ENCODE measurements at places on chromosomes 1 and 21.

DNA sequence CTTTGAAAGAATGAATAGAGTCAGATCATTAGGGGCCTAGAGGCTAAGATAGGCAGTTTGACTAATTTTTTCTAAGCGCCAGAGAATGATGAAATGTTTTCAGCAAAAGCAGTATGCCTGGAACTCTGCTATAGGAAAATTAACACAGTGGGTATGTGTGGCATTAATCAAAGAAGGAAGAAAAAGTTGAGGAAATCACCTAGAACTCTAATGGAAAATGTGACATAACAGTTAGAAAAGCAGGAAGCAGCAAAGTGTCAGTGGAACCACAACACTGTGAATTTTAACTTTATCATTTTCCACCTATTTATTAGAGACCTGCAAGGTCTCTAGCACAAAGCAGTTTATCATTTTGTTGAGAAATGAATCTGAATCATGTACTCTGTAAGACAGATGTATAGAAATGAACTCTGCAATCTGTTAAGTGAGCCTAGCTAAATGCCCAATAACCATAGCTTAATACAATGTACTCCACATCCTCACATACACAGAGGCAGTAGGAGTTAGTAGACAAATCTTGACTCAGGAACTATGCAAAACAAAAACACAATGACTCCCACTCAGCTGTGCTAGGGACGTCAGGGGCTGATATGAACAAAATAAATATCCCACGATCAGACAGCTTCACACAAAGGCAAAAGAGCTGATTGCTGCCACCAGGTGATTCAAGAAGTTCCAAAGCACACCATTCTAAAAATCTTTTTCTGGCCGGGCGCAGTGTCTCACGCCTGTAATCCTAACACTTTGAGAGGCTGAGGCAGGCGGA is 500.7 kb upstream of the NFIA start:
- no peak for DNase-seq

- DNase-seq: no peak
Measured at GRCh38 chr1:1228596-1229321, 3.0 kb downstream of the SDF4 start.

- DNase-seq: peak; percentile 87
Measured at GRCh38 chr1:231803353-231803752, 176.8 kb downstream of the DISC1 start.

DNA sequence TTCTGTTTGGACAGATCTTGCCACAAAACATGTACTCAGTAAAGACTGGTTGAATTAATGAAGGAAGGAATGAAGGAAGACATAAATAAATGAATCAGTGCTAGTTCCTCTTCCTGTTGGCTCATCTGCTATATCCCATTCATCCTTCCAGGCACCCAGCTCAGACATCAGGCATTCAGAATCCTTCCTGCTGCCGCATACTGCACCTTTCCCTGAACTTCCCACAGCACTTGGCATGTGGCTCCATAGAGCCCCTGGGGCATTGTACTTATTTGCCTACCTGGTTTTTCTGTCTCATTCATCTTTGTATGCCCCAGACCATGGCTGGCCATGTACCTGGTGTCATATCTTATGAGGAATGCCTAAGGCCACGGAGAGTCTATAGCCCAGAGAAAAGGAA is 34.4 kb upstream of the ZNF648 start:
- DNase-seq: no peak

GRCh38 chr1:17515902-17516301 is 23.6 kb upstream of the ARHGEF10L start:
- no peak for DNase-seq

- peak; percentile 93 for DNase-seq
Measured at GRCh38 chr1:167555971-167556714, 2.6 kb upstream of the CREG1 start.

GRCh38 chr1:26452459-26453183 is 19.6 kb upstream of the HMGN2 start:
- DNase-seq: no peak

DNA sequence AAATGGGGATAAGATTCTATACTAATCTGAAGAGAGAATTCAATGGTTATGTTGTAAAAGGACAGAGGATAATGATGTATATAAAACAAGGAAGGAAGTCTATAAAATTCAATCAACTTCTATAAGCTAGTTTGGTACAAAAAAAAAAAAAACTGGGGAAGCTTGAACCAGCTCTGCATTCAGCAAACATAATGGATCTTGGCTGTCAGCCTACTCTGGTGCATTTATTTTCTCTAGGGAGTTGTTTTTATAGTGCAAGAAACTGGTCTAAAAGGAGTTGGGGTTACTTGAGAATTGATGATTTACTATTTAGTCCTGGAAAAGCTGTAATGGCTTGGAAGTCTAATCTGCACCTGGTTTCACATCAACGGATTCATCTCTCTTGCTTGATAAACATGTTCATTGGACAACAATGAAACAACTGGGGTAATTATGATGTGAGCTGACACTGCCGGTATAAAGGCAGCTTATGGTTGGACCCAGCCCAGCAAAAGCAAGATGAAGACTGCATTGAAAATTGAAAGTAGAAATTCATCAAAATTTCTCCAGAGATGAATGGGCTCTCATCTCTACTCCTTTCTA is 199.4 kb upstream of the NRIP1 start:
- no peak for DNase-seq

DNA sequence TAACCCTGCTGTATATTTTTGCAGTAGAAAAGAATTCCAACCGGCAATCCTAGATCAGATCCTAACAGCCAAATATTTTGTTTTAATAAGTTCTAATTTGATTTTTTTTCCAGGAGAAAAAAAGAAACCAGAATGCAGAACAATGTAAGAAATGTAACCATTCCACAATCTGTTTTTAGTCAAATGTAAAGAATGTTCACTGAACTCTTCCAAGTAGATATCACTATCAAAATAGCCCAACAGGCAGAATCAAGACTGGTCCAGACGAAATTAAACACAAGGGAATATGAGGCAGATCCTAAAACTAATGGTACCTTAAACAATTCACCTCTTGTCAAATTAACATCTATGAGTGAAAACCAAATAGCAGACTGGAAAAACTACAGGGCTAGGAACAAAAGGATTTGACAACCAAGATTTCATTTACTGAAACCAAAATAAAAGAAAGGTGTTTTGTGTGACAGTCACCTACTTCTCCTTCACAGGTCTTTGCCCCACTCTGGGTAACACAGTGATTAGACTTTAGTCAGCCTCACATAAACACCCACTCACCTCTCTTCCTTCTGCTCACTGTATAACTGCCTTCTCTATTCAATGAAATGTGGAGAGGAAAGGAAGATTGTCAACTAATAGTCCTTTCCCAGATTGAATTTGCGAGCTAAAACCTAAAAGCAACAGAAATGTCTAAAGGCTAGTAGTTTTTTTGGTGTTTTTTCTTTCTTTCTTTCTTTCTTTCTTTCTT is 137.9 kb downstream of the FAF1 start:
- DNase-seq: no peak

- no peak for DNase-seq
Measured at GRCh38 chr21:37473491-37473890, 106.9 kb downstream of the DYRK1A start.
